Hepatic stellate cell (primary cell): ENCODE measurements at places on chromosomes 6 and 20.

- DNase-seq, result peak; percentile 41
These were observed 128.6 kb upstream of the SLC22A23 start for GRCh38 chr6:3585320-3585935.

DNA sequence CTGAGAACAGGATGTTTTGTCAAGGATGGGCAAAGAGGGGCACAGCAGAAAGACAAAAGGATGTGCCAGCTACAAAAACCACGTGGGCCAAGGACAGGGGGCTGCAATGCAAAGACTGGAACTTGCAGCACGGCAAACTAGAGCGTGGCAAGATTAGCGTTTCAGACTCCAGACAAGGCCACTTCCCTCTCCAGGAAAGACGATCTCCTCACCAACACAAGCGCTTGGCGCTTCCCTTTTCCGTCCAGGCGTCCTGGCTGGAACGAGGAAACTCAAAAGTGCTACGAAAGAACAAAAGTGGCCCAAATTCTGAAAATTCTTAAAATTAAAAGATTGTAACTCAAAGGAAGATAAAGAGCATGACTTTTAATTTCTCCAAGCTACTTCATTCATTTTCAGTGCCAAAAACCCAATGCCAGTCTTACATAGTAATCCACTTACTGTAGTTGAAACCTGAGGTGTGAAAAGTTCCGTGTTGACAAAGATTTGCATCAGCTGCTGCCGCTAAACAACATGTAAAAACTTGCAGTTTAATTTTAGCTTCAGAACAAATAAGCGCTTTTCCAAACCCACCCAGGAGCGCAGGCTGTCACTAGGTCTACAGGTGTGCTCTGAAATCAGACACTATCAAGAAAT is 207.1 kb upstream of the RREB1 start:
- no peak for DNase-seq

DNA sequence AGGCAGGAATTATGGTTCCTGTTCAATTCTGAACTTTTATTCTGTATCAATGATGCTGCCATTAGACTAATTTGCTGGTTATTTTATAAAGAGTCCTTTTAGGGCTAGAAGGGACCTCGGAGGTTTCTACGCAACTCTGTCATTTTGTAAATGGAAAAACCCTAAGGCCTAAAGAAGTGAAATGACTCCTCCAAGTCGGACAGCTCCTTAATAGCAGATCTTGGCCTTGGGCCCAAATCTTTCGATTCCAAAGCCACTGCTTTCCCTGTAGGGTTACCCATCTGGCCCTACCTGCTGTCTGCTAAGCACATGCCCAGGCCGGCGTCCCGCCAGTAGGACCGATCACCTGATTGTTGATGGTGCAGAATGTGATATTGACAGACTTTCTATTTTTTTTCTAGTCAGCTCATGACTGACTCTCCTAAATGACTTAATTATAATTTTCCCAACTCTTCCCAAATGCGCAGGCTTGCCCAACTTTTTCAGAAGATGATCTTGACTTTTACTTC is 40.2 kb downstream of the PLEKHG1 start:
- DNase-seq, result no peak

- DNase-seq, result no peak
These were observed 36.1 kb upstream of the CHD6 start for GRCh38 chr20:41654292-41654691.

DNA sequence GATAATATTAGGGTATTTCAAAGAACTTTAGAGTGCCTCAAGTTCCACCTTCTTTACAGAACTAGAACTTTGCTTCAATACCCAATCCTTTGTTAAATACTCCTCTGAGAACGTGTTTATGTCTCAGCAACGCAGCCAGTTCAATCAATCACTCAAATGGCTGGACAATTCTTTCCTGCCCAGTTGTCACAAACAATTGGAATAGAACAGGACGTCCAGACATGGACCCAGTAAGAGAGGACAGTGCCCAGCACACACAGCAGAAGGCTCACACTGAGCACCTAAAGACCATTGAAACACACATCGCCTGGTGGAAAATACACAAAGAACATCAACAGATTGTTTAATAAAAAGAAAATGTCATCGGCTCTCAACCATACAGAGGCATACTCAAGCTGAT is 140.6 kb downstream of the TTLL2 start:
- DNase-seq, result no peak

DNA sequence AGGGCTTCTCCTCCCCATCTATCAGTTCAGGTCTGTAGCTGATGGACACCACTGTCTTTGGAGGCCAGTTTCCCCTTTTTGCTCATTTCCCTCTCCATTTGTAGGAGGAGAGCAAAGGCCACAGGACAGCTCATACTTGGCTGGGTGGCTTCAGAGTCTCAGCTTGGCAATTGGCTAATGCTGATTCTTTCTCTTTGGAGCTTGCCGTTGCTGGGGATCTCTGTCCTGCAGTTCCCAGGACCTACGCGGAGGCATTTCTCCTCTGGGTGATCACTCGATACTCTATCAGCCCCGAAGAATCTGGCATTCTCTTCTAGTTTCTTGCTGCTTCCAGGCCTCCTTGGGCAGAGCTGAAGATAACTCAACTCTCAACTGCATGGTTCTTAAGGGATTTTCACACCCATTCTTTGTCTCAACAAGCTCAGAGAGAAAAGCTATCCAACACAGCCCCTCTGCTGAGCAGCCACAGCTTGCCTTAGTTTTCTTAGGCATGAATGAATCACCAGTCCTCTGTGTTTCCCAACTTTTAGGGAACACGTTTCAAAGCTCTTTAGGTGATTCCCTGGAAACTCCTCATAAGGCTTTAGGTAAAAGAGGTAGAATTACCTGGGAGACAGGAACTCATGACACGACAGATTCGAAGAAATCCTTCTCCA is 19.2 kb upstream of the SSR1 start:
- no peak for DNase-seq

DNA sequence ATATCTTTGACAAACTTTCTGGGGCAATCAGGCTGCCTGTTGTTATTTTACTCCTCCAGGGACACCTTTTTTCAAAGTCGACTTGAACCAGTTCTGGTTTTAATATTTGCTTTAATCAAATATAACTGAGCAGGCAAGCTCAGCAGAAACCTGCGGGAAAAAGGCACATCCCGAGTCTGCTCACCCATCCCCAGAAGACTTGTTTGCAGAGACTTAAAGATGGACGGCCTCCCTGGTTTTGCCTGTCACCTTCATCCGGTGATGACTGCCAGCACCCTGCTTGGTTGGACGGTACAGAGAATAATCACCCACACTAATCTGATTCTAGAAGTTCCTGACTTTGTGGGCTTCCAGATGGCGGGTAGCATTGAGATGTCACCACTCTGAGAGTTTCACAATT is 36.8 kb downstream of the PPP1R3G start:
- no peak for DNase-seq

- no peak for DNase-seq
These were observed 30.4 kb downstream of the IBTK start for GRCh38 chr6:82217018-82217586.

DNA sequence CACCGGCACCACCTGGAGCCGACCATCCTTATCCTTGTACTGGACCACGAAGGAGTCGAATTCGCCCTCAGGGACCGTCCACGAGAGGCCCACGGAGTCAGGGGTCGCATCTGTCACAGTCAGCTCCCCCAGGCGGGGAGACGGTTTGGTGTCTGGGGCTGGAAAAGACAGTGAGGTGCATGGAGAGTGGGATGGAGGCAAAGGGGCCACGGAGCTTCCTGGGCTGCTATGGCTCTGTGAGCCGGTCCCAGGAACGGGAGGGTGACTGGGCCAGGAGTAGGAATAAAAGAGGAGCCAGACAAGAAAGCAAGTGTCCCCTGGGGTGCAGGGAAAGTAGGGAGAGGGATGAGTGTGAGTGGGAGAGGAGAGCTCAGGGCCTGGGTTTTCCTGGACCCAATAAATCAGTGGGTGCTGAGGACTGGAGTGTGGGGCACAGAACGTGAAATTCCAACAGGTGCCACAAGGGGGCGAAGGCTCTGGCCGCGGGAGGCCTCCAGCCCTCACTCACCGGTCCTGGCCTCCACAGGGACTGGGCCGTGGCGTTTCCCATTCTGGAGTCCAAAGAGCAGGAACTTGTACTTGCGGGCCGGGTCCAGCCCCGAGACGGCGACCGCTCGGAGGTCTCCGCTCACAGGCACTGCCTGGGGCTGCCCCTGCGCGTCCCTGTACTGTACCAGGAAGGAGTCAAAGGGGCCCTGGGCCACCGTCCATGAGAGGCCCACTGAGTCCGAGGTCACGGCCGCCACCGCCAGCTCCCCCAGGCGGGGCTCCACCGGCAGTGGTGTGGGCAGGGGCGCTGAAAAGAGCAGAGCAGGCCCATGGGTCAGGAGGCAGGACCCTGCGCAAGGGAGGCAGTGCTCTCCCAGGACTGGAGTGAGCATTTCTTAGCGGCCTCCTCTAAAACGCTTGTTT is 9.9 kb downstream of the CYP21A2 start:
- DNase-seq, result peak; percentile 74

GRCh38 chr20:18224968-18225568 is 63.3 kb upstream of the ZNF133 start:
- DNase-seq, result peak; percentile 50

DNA sequence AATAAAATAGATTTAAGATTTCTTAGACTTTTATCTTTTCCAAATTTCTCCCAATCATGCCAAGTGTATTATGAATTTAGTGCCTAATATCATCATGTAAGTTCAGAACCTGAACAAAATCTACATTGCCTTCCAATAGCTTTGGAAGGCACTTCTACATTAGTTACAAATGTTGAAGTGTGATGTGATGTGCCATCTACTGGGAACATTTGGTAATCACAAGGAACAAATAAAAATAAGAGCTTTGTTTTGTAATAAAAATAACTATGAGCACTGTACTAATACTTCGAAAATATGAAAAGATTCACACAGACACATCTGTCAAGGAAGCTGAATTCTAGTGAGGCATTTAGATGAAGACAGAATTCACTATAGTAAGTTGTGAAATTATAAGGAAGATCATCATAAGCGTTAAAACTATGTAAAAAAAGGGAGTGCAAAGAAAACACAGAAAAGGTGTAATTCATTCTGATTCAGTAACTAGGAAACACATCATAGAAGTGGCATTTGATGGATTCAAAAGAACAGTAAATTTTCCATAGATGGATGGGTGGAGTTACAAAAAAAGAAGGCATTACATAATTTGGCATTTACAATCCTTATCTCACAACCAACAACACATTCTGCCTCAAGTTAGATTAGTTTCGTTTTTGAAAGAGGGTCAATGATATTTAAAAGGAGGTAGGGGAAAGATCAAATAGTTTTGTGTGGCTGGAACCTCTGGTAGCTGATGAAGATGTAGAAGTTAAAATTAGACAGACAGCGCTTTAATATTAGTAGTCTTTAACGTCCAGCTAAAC is 161.0 kb downstream of the ASCC3 start:
- DNase-seq, result no peak

- no peak for DNase-seq
These were observed 178.0 kb downstream of the TAF4 start for GRCh38 chr20:61887596-61888093.

DNA sequence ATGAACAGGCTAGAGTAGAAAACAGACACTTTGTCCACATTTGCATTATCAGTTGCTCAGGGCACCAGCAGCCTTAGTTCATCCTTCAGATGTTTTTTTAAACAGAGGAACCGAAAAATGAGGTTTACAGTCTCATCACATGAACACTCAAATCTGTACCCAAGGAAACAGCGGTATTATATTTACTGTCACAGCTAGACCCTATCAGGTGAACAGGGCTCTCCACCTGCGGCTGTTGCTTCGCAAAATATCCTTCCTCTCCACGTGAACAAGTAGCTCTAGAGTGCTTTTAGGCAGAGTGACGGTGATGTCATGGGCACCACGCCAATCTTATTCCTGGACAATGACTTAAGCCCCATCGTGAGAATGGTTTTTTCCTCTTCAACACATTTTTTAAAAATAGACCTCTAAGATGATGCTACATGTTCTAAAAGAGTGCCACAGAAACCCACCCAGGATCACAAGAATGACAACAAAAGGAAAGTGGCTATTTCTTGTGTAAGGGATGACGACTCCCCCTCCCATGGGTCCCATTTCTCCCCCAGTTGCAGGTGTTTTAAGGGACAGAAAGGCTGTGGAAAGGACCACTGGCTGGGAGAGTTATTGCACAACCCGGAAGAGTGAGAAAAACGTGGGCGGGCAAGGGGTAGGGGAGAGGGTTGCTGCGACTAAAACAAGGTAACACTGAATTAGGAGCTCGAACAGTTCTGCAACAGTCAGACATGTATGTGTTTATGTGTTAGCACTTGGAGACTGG is 77.7 kb downstream of the EFHC1 start:
- no peak for DNase-seq

DNA sequence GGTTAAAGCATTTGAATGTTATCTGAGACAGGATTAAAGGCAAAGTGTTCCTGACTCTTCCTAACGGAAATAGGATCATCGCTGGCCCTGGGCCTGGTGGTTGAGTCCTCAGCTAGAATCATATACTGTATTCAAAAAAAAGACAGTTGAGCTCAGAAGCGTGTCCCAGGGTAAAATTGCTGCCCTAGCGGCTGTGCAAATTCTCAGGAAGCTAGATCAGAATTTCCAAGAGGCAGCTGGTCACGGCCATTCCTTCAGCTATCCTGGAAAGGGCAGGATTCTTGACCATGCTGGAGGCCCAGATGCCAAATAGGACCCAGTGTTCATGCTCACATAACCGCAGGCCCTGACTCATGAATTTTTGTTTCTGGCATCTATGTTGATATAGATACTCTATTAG is 67.4 kb downstream of the STMND1 start:
- peak; percentile 73 for DNase-seq

DNA sequence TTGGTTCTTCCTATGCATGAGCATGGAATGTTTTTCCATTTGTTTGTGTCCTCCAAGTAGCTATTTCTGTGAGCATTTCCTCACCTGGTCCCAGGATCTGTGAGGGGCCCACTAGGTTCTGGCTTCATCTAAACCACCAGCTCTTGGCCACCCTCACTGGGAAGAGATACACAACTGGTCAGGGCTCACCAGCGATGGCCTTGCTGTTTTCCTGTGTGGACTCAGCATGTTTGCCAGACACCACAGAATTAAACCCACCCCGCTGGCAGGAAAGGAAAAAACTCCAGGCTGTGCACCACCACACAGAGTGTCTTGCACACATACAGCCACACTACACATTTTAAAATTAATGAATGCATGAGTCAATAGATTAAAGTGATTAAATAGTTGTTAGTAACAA is 65.1 kb upstream of the NXT1 start:
- DNase-seq, result no peak

GRCh38 chr6:144265061-144265357 is 20.1 kb upstream of the UTRN start:
- DNase-seq, result no peak

- no peak for DNase-seq
These were observed 366.1 kb upstream of the SOX4 start for GRCh38 chr6:21227486-21227885.

DNA sequence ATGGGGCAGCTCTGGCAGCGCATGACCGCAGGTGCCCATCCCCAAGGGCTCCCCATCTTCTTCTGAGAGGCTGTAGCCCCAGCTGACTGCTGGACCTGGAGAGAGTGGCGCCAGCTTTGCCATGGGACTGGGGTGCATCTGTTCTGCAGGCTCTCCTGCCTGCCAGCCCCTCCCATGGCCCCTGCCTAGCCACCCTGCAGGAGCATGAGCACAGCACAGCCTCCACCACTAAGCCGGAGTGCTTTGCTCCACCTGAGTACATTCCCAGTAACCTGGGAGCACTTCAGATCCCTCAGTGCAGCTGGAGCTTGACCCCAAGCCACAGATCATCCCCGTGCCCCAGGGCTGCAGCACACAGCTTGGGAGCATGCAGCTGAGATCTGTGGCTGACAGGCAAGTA is 16.0 kb downstream of the DEFB125 start:
- DNase-seq, result no peak
